Stimulated activated CD8-positive, alpha-beta memory T cell treated with anti-CD3 and anti-CD28 coated beads, Interleukin-7, amount 100 ng/mL, for 48 hours (primary cell): ENCODE measurements at places on chromosomes 3 and 15.

DNA sequence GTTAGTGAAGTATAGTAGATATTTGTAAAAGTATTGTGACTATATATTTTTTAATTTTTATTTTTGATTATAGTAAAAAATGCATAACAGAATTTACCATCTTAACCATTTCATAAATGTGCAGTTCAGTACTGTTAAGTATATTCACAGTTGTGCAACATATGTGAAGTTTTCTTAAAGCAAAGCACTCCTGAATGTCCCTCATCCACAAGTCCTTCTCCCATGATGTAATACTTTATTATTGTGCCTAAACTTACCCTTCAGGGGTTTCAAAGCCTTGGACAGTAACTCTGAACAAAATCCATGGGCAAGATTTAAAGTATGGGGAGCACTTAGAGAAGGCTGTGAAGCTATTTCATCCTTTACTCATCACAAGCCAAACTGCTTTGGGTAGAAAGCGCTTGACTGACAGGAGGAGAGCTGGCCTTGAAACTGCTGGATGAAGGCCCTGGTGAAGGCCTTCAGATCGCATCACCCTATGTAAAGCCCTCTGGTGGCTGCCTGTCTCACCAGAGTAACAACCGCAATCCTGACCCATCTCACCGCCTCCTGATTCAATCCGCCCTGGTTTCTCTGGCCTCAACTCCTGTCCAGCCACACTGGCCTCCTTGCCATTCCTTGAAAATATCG lies 28.0 kb downstream of the LSM3 start:
- DNase-seq = no peak

- no peak for DNase-seq
These were observed 210.0 kb upstream of the PROK2 start for GRCh38 chr3:71994906-71995305.

DNA sequence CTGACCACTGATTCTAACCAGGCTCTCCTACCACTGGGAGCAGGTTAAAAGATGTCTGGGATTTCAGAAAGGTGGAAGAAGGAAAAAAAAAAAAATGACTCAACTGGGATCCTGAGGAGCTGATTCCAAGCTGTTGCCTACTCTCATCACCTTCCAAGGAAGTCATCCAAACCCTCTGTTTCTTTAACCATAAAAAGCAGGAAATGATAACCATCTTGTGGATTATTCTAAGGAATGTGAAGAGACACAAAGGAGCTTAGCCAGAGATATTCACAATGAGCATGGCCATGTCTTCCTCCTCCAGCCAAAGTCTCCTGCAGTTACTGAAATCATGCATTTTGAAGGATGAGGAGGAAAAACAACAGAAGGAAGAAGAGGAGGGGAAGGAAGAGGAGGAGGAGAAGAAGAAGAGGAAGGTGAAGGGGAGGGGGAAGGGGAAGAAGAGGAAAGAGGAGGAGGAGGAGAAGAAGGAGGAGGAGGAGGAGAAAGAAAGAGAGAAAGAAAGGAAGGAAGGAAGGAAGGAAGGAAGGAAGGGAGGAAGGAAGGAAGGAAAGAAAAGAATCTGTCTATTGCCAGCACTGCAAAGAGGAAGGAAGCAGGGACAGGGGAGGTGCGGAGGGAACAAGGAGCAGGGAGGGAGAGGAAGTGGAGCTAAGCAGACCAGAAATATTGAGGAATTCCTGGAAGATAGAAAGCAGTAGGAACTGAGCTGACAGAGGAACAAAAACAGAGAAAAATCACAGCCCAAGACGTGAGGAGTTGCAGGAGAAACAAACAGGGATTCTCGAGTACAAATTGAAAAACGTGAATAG lies 229.2 kb downstream of the UACA start:
- DNase-seq = no peak

GRCh38 chr3:13951184-13951583 lies 71.3 kb upstream of the WNT7A start:
- no peak for DNase-seq

- no peak for DNase-seq
These were observed 722 bp upstream of the POGLUT1 start for GRCh38 chr3:119468041-119468440.

GRCh38 chr15:81014446-81015093 lies 13.8 kb downstream of the TLNRD1 start:
- DNase-seq = no peak

DNA sequence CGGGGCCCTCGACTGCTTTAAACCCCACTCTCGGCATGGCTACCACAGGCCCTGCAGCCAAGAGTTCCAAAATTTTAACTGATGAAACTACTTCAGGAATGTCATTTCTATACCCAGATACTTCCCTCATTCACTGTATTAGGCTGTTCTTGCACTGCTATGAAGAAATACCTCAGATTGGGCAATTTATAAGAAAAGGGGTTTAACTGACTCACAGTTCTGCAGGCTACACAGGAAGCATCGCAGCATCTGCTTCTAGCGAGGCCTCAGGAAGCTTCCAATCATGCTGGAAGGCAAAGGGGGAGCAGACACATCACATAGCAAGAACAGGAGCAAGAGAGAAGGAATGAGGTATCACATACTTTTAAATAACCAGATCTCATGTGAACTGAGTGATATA lies 21.6 kb upstream of the ALCAM start:
- DNase-seq = no peak

GRCh38 chr15:45128971-45129639 lies 574 bp downstream of the DUOXA1 start:
- DNase-seq = no peak

DNA sequence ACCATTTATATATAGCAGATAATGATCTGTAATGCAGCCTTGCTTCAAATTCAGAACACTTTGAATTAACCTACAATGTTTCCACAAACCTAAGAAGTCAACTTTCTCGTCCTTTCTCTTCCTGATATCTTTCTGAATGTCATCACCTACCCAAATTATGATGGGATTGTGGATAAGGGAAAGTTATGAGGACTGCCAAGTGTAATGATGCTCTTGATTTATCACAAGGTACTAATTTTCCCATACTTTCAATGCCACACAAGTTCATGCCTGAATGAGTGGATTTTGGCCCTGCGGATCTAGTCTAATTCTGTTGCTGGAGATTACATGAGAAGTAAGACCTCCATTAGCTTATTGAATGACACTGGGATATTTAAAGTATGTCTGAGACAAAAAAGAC lies 82.6 kb upstream of the NANOGP8 start:
- DNase-seq = no peak

DNA sequence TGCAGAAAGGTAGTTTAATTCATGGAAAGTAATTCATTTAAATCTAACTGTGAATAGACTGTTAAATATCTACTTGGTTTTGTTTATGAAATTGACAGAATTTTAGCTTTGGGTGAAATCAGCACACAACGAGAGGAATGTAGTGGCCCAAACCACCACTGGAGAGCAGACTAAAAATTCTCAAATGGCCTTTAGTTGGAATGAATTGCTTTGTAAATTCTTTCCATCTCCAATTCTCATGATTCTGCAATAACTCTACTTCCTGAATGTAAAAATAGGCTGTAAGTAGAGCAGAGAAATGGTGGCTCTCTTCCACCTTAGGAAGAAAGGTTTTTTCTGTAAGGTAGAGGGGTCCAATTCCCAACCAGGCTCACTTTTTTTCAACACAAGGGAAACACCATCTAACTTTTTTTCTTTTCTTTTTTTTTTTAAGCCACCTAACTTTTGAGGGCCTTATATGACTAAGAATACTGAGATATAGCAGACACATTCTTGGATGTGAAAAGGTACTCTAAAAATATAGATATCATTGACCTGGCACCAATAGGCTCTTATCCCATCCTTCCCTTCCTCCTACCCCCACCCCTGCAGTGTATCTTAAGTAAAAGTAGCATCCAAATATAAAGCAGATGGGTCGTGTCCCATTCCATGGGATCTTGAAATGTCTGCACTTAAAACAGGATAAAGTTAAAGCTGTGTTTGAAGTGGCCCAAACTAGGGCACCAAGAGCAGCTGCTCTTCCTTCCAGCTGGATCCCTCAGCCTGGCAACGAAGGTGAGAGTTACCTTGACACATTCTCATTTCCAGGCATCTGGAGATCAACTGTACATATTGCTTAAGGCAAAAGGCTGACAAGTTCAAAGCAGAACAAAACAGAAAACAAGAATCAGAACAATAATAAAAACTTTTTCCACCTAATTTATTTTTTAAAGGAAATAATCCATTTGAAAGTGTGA lies 194.1 kb downstream of the TPRG1 start:
- DNase-seq = no peak

GRCh38 chr3:184647405-184647936 lies 64.4 kb downstream of the MAGEF1 start:
- no peak for DNase-seq

GRCh38 chr3:113275929-113276750 lies 64.8 kb downstream of the BOC start:
- no peak for DNase-seq

DNA sequence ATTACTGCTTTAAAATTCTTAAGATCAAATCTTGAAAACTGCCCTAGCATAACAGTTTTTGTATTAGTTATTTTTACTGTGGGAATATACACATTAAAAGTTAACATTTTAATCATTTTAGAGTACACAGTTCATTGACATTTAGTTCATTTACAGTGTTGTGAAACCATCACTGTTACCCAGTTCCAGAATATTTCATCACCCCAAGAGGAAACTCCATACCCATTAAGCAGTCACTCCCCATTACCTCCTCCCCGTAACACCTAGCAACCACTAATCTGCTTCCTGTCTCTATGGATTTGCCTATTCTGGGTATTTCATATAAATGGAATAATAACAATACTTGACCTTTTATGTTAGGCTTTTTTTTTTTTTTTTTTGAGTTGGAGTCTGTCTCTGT lies 164.1 kb upstream of the LRRFIP2 start:
- no peak for DNase-seq

- no peak for DNase-seq
These were observed 12.5 kb downstream of the LIPH start for GRCh38 chr3:185539934-185540333.

DNA sequence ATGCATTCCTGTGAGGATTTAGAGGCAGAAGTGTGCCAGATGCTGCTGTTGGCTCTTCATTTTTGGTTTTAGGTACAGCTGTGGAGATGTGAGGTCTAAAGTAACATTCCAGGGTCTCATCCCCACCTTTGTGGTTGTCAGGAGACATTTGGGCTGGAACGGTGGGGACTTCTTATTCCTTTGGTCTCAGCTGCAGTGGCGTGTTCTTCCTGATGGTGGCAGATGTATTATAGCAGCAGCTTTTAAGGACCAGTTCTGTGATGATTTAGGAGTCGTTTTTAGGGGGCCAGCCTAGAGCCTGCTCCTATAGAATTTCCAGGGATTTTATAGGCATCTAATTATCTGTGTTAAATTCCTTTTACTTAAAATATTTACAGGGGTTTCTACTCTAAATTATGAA lies 221.0 kb upstream of the EOMES start:
- no peak for DNase-seq

DNA sequence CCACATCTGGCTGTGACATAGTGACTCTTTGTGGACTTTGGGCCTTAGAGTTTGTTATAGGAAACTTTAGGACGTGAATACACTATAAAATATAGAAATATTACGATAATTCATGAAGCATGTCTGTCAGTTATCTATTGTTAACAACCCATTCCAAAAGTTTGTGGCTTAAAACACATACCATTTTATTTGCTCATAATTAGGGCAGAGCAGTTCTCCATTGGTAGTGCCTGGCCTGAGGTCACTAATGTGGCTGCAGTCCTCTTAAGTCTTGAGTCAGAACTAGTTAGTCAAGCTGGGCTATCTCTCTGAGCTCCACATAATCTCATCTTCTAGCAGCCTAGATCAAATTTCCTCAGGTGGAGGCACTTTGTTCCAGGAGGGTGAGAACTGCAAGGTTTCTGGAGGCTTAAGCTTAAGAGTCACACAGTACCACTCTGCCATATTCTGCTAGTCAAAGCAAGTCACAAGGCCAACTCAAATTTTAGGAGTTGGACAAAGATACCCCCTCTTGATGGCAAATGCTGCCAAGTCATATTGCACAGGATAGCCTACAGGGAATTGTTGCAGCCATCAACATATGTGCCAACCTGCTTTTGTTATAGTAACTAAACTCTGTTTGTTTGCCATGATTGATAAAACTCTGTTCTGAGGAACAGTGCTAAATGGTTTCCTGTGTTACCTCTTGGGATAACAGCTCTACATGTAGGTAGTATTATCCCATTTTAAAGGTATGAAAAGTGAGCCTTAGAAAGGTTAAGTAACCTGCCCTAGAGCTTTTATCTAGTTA lies 8.7 kb downstream of the ATXN7 start:
- DNase-seq = no peak

- no peak for DNase-seq
These were observed 7.7 kb downstream of the FURIN start for GRCh38 chr15:90876046-90876445.

DNA sequence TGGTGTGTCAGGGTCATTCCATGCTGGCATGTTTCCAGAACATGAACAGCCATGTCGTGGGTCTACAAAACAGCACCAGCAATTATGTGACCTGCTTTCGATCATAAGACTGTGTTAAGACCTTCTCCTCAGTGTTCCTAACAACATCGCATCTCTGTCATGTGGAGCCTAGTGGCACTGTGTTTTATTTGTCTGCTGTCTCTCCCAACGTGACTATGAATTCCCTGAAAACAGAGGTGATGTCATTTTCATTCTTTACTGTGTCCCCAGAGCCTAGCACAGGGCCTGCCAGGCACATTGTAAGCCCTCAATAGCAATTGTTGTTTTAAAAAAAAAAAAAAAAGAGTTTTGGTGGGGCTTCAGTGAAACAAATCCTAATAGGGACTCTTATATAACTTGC lies 94.2 kb upstream of the IL12A start:
- DNase-seq = no peak

DNA sequence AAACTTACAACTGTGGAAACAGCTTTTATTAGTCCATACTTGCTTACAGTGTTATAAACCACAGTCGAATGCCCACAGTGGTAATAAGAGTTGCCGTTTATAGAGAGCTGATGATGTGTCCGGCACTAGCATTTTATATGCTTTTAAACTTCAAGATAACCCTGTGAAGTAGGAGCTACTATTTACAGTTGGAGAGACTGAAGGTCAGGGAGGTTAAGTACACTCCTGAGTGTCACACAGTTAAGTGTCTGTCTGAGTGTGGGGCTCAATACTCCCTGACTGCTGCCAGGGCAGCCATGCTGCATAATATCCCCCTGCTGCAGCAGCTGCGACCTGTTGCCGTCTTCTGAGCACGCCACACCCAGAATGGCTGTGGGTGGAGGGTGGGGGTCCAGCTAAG lies 89.9 kb upstream of the TNFAIP8L3 start:
- DNase-seq = no peak

GRCh38 chr3:112384769-112385168 lies 51.8 kb downstream of the CD200 start:
- DNase-seq = no peak
